ENCODE measurements at places on chromosomes 6 and 20.

DNA sequence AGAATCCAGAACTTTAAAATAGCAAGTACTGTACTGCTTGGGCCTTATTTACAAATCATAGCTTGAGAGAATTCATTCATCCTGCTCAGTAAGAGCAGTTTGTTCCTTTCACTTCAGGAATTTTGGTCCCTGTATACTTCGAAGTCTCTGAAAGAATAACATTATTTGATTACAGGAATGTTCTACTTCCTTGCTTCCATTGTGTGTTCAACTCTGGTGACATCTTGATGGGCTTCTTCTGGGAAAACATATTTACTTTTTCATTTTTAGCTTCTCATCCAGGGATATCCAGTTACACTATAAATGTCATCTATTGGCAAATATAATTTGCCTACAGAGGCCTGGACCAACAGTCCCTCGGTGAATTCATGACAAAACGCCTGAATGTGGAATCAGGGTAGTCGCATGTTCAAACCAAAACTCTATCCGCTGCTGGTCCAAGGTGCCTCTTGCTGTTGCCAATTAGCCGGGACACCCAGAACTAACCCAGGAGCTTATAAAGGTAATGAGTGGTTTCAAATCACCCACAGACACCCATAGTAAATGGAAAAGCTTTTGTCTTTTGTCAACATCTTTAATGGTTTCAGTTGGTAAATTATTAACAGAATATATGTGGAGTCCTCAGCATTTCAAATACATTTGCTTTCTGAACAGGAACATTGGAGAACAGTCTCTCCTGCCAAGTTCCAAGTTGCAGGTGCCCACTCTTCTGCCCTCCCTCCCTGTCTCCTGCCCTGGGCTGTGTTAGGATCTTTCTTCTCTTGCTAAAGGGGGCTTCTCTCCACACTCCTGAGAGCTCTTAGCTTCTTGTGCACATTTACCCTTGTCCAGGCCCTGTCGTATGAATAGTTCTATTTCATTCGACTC is 162.5 kb upstream of the CITED2 start:
- DNase-seq, result no peak

DNA sequence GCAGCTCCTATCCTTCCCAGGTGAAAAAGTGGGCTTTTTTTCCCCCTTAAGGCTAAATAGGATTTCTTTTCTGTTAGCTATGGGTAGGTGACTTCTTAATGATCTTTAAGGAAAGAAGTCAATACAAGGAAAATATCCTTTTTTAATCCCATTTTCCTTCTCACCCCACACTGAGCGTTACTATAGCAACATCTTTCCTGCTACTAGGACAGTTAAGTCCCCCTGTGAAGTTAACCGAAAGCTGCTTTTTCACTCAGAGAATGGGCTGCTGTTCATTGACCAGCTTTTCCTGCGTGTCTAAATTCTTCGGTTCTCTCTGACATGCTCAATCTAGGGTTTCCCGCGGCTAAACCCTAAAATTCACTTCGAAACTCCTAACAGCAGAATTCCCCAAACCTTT is 173.1 kb upstream of the AGPAT4 start:
- no peak for DNase-seq

GRCh38 chr6:167053895-167054530 is 54.8 kb downstream of the CEP43 start:
- no peak for DNase-seq

DNA sequence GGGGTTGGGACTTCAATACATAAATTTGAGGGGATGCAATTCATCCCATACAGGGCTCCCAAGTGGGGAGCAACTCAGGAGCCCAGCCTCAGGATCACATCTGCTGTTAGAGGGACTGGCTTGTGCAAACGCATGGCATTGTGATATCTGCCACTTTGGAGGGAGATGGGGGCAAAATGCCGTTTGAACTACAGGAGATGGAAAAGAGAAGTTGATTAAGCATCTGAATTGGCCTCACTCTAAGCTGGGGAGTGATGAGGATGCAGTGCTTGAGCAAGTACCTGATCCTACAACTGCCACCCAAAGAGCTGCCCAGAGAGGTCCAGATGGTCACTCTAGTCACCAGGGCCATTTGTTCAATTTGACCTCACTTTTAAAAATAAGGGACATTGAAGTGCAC is 2.0 kb downstream of the LY86 start:
- DNase-seq, result no peak

DNA sequence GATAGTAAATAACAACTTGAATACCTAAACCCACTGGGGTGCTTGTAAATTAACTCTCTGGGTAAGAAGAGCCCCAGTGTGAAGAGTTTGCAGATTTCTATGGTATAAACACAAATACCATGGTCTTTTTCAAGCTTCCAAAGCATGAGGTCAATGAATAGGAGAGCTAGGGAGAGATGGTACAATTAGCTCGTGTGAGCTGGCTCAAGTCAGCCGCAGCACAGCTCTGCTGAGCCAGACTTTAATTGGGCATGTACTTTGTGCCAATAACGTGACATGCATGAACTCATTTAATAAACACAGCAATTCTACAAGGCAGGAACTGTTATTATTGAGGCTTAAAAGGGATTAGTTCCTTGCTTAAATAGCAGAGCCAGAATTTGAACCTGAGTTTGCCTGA is 684.2 kb downstream of the KIF16B start:
- DNase-seq, result no peak

- DNase-seq, result no peak
Observed at GRCh38 chr20:51767867-51768758, at the start of gene ATP9A. TSS of gene ATP9A (minus strand) at chr20:51768390. CDS start at chr20:51768369, 21 bp downstream.

DNA sequence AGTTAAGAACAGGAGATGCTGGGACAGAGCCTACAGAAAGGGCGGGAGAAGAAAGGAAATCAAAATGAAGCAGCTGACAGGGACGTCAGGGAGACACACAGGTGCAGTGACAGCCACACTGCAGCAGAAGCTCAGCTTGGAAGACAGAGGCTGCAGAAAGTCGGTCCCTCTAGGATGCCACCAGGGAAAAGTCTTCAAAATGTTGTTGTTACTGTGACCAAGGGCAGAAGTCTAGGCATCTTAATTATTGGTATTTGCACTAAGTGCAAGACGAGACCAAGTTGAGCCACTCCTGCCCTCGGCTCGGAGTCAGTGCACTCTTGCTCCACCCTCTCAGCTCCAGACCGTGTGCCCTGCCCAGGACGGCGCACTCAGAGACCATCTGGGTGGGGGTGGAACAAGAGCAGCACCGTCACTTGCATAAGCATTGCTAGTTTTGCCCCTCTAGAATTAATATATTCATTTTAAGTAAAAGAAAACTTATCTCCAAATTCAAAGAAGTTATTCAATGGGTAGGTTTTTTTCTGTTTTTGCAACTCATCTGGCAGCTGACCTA is 2.6 kb downstream of the PRR18 start:
- no peak for DNase-seq

GRCh38 chr6:126766820-126767219 is 351.7 kb upstream of the RSPO3 start:
- DNase-seq, result no peak

DNA sequence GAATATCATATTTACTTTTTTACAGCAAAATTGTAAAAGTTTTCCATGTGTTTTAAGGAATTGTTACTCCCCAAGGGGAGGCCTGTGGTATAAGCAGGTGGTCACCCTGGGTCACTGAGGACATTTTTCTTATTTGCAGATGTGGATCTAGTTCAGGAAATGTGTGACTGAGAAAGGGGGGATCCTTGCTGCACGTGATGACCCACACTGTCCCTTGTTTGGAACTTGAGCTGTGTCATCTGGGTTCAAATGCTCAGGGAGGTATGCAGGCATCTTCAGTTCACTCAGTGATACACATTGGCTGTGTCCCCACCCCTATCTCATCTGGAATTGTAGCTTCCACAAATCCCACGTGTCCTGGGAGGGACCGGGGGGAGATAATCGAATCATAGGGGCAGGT is 431.9 kb upstream of the CDH4 start:
- DNase-seq, result no peak

DNA sequence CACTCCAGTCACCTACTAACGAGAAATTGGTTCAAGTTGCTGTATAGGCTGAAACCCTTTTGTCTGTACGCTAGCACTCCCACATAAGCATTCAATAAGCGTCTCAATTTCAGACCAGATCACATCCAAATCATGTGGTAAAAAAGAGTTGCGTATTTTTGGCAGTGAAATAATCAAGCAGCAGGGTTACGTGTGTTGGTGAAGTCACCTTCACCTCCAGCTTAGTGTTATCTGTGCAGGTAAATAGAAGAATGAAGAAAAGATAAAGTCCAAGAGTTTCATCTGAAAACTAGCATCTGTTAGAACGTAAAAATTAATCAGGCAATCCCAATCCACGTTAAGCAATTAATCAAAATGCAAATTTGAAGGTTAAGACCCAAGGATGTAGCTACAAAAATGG is 11.3 kb downstream of the SSR1 start:
- DNase-seq, result no peak

- no peak for DNase-seq
Observed at GRCh38 chr6:159854959-159855358, 35.8 kb upstream of the MAS1 start.

GRCh38 chr6:32129297-32130088 is 595 bp downstream of the FKBPL start:
- DNase-seq, result no peak

DNA sequence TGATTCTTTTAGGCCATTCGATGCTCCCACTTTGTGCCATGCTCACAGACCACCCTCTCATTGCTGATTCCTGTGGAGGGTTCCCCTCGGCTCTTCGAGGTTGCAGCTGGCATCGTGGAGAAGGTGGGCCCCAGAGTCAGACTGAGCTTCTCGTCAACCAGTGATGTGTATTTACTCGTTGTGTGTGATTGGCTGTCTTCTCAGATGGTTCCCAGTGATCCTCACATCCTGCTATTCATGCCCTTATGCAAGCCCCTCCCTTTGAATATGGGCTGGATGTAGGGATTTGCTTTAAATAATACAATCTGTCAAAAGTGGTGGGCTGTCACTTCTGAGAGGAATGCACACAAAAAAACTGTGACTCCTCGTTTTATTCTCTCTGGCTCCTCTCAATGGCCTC is 99.6 kb upstream of the ENPP5 start:
- DNase-seq, result no peak

- no peak for DNase-seq
Observed at GRCh38 chr6:1201547-1202200, 110.2 kb upstream of the FOXQ1 start.

GRCh38 chr6:153437193-153437592 is 306.1 kb upstream of the RGS17 start:
- DNase-seq, result no peak

DNA sequence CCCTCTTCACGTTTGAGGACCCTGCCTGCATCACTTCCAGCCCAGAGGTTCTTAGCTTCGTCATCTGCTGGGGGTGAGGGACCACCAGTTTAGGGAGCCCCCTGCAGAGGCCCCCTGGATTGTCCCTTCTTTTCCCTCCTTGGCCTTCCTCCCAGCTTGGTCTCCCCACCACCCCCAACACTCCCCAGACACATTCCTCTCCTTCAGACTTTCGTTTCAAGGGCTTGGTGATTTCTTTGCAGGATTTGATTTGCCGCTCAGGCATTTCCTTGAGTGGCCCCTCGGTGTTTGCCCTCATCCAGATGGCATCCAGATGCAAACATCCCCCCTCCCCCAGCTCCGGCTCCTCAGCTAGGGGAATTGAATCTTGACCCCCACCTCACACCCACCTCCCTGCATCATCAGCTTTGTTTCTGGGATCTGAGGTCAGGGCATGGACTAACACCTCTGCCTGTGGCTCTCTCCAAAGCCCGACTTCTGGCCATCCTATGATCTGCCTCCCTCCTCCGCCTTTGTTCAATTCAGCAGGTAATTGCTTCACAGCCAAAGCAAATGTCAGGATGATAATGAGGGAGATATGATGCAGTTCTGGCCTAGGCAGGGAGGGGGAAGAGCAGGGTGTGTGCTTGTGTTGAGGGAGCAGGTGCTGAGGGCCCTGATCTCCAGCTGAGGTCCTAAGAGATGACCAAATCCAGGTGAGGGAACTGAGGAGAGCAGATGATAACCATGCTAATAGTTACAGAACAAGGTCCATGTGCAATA is 141.5 kb downstream of the VEGFA start:
- DNase-seq, result peak; percentile 53

DNA sequence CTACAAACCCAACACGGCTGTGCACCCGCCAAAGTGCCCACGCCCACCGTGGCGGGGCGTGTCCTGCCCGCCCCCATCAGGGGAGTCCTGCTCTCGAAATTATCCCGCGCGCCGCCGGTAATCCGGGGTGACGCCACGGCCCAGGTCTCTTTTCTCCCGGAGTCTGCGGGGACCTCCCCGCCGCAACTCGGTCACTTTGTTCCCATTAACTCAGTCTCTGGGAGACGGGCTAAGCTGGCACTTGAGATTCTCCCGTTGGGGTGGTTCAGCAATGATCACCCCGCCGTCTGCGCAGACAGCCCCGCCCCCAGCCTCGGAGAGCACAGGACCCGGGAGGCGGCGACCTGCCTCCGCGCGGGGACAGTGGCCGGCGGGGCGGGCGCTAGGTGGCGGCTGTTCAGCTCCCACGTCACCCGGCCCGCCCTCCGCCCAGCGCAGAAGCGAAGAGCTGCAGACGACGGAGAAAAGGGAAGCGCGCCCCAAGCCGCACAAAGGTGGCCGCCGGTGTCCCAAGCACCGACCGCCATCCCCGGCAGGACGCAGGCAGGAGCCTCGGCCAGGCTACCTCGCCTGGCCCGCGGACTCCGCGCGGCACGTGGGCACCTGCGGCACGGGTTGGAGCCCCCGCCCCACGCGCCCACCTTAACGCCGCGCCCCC is 31.5 kb downstream of the SF3B5 start:
- peak; percentile 64 for DNase-seq

DNA sequence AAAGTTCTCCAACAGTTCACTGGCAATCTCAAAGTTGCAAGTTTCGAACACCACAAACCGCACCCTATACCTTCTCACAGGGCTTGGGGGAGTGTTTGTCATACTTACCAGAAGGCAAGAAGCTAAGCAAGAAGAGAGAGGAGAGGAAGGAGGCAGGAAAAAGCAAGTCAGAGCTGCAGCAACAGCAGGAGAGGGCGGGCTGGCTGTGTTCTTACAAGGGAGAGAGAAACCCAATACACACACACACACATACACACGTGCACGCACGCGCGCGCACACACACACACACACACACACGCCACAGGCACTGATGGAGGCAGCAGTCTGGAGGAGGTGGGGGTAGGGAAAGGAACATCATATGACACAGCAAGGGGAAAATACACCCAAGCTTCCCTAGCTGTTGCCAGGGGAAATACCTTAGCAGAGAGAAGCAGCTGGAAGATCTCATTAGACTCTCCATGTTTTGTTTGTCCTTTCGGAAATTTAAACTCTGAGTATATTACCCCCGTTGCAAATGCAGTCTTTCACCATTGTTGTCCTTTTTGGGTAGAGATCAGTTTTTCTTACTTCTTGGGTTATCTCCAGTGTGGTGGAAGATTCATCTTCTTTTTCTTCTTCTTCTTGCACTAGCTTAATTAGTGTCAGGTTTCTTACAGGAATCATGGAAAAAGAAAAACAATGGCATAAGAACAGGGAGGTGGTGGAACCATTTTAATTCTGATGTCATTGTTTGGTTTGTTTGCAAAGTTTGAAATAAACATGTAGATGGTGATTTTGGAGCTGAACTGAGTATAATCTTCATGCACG is at the start of gene TXLNB:
Gene TXLNB (minus strand): TSS at position 186 of the 807 bp plus-strand sequence. CDS start 3,099 bp downstream, outside the sequence.
- DNase-seq, result peak; percentile 13

Measured in SK-N-DZ (cell line).